Mesothelial cell of epicardium (in vitro differentiated cells): ENCODE measurements at places on chromosomes 13 and 19. TPM values are rescaled to one million over a fixed set of nuclear protein-coding genes. Genes with fewer than 3 reads are reported as not detected.

DNA sequence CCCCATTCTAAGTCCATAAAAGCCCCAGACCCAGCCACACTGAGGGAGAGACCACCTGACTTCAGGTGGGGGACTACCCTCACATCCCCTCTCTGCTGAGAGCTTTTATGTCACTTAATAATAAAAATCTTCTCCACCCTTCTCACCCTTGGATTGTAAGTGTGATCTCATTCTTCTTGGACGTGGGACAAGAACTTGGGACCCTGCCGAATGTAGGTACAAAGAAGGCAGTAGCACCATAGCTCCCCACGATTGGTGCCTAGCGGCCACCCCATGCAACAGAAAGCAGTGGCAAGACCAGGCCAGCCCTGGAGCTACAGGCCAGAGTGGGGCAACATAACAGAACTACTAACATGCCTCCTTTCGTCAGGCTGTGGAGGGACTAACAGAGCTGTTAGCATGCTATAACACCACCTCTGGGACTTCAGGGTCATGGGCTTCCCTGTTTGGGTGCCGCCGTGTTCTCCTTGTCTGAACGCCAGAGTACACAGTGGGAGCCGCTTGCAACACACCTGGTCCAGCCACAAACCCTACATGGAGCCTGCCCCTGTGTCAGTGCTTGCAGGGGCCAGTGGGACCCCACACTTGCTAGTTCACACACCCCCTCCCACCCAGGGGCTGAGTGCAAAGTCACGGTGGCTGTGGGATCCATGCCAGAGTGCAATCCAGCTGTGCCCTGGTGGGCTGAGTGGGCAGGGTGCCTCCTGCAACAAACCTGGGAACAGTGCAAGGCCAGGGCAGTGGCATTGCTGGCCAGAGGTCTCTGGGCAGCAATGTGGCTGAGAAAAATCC, 5.2 kb upstream of the FBXO17 start:
- H3K4me1 ChIP-seq, result peaks cover 18% of the 10 kb centered on the region
- H3K27me3 ChIP-seq, result no peaks in the 10 kb centered on the region
- no peak overlapping the region for H3K4me3 ChIP-seq
- peaks cover 3% of the 10 kb centered on the region for H3K36me3 ChIP-seq
- DNase-seq, result no peak

DNA sequence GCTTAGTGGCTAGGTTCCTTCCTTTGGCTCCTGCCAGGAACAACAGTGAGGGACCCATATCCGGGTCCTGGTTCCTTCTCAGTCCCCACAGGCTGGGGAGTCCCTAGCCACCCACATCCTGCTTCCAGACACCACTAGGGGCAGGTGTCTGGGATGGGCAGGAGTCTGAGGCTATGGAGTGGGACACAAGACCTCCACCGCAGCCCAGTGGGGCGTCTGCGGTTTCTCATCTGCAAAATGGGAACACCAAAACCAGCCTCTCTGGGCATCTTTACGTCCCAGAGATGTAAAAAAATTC, 879 bp upstream of the FCGBP start:
- H3K36me3 ChIP-seq, result peaks cover 2% of the 10 kb centered on the region
- H3K4me3 ChIP-seq, result no peak overlapping the region
- peaks cover 4% of the 10 kb centered on the region for H3K4me1 ChIP-seq
- no peaks in the 10 kb centered on the region for H3K27me3 ChIP-seq

- DNase-seq, result no peak
- H3K4me3 ChIP-seq, result no peak overlapping the region
- H3K4me1 ChIP-seq, result peaks cover 4% of the 10 kb centered on the region
- no peaks in the 10 kb centered on the region for H3K27me3 ChIP-seq
Measured at GRCh38 chr13:80957019-80957655, 616.2 kb upstream of the SPRY2 start.

GRCh38 chr13:109105899-109106298, 476.5 kb downstream of the MYO16 start:
- H3K27ac ChIP-seq, result no peak overlapping the region
- no peak overlapping the region for H3K4me3 ChIP-seq
- H3K4me1 ChIP-seq, result no peaks in the 10 kb centered on the region
- H3K27me3 ChIP-seq, result peaks cover 10% of the 10 kb centered on the region

- H3K27ac ChIP-seq, result peak overlapping the region; percentile 44
- H3K27me3 ChIP-seq, result peaks cover 15% of the 10 kb centered on the region
- H3K4me1 ChIP-seq, result peaks cover 26% of the 10 kb centered on the region
- H3K36me3 ChIP-seq, result no peaks in the 10 kb centered on the region
- peak; percentile 5 for DNase-seq
Measured at GRCh38 chr19:31535691-31536460, 186.6 kb upstream of the TSHZ3 start.

GRCh38 chr13:78598966-78599644, 4.2 kb downstream of the POU4F1 start:
- no peaks in the 10 kb centered on the region for H3K36me3 ChIP-seq
- DNase-seq, result no peak
- no peak overlapping the region for H3K4me3 ChIP-seq
- H3K27ac ChIP-seq, result no peak overlapping the region
- peaks cover 12% of the 10 kb centered on the region for H3K4me1 ChIP-seq

DNA sequence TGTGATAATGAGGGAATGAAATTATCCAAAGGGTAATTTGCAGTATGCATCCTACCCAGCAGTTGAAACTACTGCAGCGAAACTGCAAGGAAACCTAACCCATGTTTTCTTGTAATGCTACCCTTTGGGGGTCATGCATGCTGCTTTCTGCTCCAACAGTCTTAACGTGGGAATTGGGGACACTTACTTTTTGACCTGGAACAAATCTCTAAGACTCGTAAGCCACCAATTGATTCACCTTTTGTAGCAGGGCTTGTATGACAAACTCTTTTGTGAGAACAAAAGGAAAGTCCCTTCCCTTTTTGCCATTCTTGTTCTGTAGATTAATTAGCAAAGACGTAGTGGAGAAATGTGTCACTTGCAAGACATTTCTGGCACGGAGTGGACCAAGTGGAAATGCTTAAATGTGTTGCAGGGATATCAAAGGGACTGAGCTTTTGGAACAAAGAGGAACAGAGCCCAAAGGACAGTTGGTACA, 27.4 kb downstream of the LRCH1 start:
- peaks cover 66% of the 10 kb centered on the region for H3K4me1 ChIP-seq
- DNase-seq, result no peak
- H3K4me3 ChIP-seq, result no peak overlapping the region
- H3K27ac ChIP-seq, result no peak overlapping the region

GRCh38 chr19:296476-297225, 5.4 kb upstream of the PLPP2 start:
- H3K27ac ChIP-seq, result no peak overlapping the region
- H3K36me3 ChIP-seq, result no peaks in the 10 kb centered on the region
- H3K27me3 ChIP-seq, result peaks cover 48% of the 10 kb centered on the region

- H3K36me3 ChIP-seq, result no peaks in the 10 kb centered on the region
- no peak overlapping the region for H3K4me3 ChIP-seq
- H3K27ac ChIP-seq, result no peak overlapping the region
- DNase-seq, result no peak
- H3K27me3 ChIP-seq, result no peaks in the 10 kb centered on the region
Measured at GRCh38 chr13:52711286-52711685, 28.3 kb downstream of the CNMD start.

DNA sequence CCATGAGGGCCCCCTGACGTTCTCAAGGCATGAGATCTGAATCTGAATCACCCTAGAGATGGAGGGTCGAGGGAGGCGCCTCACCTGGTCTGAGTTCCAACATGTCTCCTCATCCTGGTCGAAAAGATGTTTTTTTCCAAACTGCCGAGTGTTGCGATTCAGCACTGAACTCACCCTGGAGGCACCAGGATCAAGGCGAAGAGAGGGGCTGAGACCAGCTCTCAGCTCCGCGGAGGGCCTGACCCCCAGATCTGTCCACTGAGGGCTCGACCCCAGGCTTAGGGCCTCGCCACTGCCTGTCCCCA, 555 bp downstream of the NR2C2AP start:
- no peak for DNase-seq
- peaks cover 19% of the 10 kb centered on the region for H3K36me3 ChIP-seq
- H3K4me3 ChIP-seq, result peak overlapping the region; percentile 79
- peak overlapping the region; percentile 86 for H3K27ac ChIP-seq
- peaks cover 26% of the 10 kb centered on the region for H3K27me3 ChIP-seq
- H3K4me1 ChIP-seq, result peaks cover 12% of the 10 kb centered on the region

GRCh38 chr19:29404951-29405727, 120.7 kb upstream of the VSTM2B start:
- H3K27me3 ChIP-seq, result peaks cover 12% of the 10 kb centered on the region
- DNase-seq, result peak; percentile 72
- H3K27ac ChIP-seq, result peak overlapping the region; percentile 69
- peaks cover 50% of the 10 kb centered on the region for H3K4me1 ChIP-seq
- H3K36me3 ChIP-seq, result no peaks in the 10 kb centered on the region

GRCh38 chr13:64397701-64398100, 2832.4 kb downstream of the PCDH9 start:
- no peaks in the 10 kb centered on the region for H3K27me3 ChIP-seq
- no peak overlapping the region for H3K27ac ChIP-seq
- no peaks in the 10 kb centered on the region for H3K36me3 ChIP-seq
- H3K4me1 ChIP-seq, result peaks cover 4% of the 10 kb centered on the region

DNA sequence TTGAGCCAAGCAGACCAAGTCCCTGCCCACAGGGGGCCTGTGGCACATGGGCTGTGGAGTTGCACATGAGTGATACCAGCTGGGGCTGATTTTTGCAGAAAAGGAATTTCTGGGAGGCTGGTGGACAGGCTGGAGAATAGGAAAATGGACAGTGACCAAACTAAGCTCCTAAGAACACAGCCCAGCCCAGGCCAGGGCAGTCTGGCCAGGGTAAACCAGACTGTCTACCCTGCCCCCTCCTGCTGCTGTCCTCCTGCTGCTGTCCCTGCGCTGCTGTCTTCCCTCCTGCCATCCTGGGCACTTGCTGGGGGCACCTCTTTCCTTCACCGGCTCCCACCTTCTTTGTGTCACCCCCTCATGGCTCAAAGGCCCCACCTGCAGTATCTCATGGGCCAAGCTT, 219.2 kb downstream of the ZIC5 start:
- no peak overlapping the region for H3K27ac ChIP-seq
- peaks cover 4% of the 10 kb centered on the region for H3K27me3 ChIP-seq
- no peak for DNase-seq
- no peak overlapping the region for H3K4me3 ChIP-seq
- peaks cover 8% of the 10 kb centered on the region for H3K4me1 ChIP-seq

- peak overlapping the region; percentile 97 for H3K27ac ChIP-seq
- DNase-seq, result no peak
- no peak overlapping the region for H3K4me3 ChIP-seq
- H3K4me1 ChIP-seq, result peaks cover 13% of the 10 kb centered on the region
- peaks cover 12% of the 10 kb centered on the region for H3K36me3 ChIP-seq
Measured at GRCh38 chr19:47741544-47742140, 3.7 kb upstream of the NOP53 start.

DNA sequence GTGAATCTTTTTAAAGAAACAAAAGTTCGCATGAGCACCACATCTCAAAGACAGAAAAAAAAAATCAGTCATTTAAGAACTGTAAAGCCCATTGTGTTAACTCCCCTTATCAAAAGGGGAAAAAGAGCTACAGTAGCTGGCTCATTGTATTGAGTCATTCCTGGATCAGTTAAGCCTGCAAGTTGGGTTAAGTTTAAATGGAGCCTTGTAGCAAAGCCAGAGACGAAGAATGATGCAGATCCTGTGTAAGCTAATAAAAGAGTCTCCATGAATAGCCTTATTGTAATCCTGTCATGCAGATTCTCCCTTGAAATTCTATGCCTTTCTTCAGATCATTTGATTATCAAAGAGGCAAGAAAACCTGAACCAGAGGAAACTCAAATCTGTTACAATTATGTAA, 83.8 kb downstream of the CRYL1 start:
- no peak for DNase-seq
- H3K27ac ChIP-seq, result peak overlapping the region; percentile 62
- peaks cover 15% of the 10 kb centered on the region for H3K36me3 ChIP-seq

- H3K27me3 ChIP-seq, result no peaks in the 10 kb centered on the region
- DNase-seq, result no peak
- no peak overlapping the region for H3K27ac ChIP-seq
- H3K36me3 ChIP-seq, result peaks cover 5% of the 10 kb centered on the region
- H3K4me3 ChIP-seq, result no peak overlapping the region
Measured at GRCh38 chr19:947090-947706, 21.4 kb downstream of the ARID3A start.

DNA sequence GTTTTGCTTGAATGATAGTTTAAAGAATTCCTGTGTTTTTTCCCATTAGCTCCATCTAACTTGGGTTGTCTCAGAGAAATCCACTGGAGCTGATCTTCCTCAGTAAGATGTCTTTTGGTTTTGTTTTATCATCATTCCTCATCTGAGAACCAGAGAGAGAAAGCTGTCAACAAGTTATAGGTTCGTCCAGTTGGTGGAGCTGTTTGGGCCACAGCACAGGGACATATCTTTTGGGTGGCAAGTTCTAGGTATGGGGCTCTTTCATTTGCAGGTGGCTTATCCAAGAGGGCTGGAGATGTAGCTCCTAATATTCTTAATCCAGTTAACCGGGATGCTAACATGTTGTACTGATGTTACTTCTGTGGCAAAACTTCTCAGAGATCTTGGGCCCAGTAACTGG, 174.2 kb downstream of the KCNRG start:
- no peaks in the 10 kb centered on the region for H3K27me3 ChIP-seq
- peaks cover 2% of the 10 kb centered on the region for H3K36me3 ChIP-seq
- H3K4me3 ChIP-seq, result no peak overlapping the region

GRCh38 chr19:33257828-33258227, 32.2 kb upstream of the SLC7A10 start:
- H3K36me3 ChIP-seq, result no peaks in the 10 kb centered on the region
- no peaks in the 10 kb centered on the region for H3K4me1 ChIP-seq
- H3K27me3 ChIP-seq, result no peaks in the 10 kb centered on the region
- H3K27ac ChIP-seq, result no peak overlapping the region
- DNase-seq, result no peak

DNA sequence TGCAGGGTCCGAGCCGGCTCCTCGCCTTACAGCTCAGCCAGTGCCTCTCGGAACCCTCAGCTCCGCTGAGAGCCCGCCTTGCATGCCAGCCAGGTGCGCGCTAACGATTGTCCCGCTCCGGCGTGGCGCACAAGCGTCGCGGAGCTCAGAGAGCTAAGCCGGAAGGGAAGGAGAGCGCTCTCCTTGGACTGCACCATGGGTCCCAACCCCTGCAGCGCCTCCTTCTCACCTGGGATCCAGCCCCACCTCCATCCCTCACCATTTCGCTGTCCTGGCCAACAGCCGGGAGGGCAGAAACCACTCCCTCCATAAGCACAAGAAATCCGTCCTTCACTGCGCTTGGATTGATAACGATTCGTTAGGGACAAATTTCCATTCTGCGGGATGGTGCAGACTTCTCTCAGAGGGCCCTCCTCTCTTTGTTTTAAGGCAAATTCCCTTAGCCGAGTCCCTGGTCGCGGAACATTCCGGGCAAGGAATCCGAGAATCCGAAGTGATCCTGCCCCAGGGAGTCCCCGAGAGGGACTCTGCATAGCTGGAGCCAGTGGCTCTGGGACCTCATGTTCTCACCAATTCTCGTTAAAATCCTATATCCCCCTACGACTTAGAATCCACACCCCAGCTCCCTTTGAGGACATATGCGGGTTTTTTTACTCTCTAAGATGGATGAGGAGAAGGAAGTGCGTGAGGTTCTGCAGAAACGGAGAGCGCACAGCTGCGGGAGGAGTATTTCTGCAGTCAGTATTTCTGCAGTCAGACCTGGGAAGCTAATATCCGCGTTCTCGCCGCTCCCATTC, 2.8 kb downstream of the GSX1 start:
- no peak overlapping the region for H3K27ac ChIP-seq
- peaks cover 98% of the 10 kb centered on the region for H3K27me3 ChIP-seq
- DNase-seq, result no peak
- no peaks in the 10 kb centered on the region for H3K36me3 ChIP-seq
- no peak overlapping the region for H3K4me3 ChIP-seq
- H3K4me1 ChIP-seq, result no peaks in the 10 kb centered on the region

The PLIN5 gene
- 0.27 to 0.45 TPM (median 0.38 TPM) in 3 replicates for total RNA-seq

The UBE2L5 gene
- total RNA-seq, result 0.20 TPM in 1 of 3 replicates, not detected in the others

The SLC6A16 gene
- 5.6 to 6.1 TPM (median 5.8 TPM) in 3 replicates for total RNA-seq

The GPC5 gene
- 2.4 to 2.7 TPM (median 2.5 TPM) in 3 replicates for total RNA-seq

The PDX1 gene
- not detected in 3 replicates for total RNA-seq
